ENCODE measurements at places on chromosomes 2 and 18. TPM values are rescaled to one million over a fixed set of nuclear protein-coding genes. Genes with fewer than 3 reads are reported as not detected.

DNA sequence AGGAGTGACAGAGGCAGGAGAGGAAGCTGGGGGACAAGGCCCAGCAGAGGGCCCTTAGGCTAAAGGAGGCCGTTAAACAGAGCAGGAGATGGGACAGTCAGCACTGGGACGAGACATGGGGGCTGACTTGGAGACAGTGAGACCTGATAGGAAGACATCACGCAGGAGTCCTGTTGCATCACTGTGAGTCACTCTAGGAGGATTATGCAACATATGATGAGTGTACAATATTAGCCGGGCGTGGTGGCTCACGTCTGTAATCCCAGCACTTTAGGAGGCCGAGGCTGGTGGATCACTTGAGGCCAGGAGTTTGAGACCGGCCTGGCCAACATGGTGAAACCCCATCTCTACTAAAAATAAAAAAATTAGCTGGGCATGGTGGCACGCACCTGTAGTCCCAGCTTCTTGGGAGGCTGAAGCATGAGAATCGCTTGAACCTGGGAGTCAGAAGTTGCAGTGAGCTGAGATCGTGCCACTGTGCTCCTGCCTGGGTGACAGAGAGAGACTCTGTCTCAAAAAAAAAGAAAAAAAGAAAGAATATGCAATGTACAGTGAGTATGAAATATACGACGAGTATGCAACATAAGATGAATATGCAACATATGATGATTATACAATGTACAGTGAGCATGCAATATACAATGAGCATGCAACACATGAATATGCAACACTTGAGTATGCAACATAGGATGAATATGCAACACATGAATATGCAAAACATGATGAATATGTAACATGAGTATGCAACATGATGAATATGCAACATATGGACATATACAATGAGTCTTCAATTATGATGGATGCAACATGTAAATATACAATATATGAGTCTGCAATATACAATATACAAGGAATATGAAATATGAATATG, 83.3 kb upstream of the ID2 start:
- no peak for DNase-seq

GRCh38 chr2:3493615-3494007, 25.7 kb downstream of the ADI1 start:
- no peak for DNase-seq

GRCh38 chr2:225948903-225949302, 549.4 kb downstream of the NYAP2 start:
- DNase-seq: no peak

- no peak for DNase-seq
These were observed 105.2 kb downstream of the RBM43 start for GRCh38 chr2:151156431-151156830.

Gene CHN1
- total RNA-seq: 27.4 TPM
